Epithelial cell of proximal tubule (primary cell): ENCODE measurements at places on chromosomes 5 and 9. TPM values are rescaled to one million over a fixed set of nuclear protein-coding genes. Genes with fewer than 3 reads are reported as not detected.

- DNase-seq: no peak
Observed at GRCh38 chr5:123966781-123967180, 454.8 kb downstream of the CSNK1G3 start.

- DNase-seq: no peak
Observed at GRCh38 chr5:36878392-36879082, 2.0 kb downstream of the NIPBL start.

DNA sequence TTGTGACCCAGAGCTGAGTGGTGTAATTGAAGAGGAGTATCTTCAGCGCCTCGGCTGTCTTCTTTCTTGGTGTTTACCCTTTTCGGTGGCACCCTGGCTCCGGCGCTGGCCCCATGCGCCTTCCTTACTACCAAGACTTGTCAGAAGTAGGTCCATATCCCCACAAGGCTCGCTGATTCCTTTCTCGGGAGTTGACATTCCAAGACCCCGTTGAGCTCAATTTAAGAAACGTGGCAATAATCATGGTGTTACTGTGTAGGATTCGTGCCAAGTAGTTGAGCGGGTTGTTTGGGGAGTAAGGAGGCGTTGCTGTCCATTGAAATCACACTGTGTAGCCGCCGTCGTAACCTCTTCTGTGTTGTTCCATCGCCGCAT, 795 bp downstream of the NDUFAF2 start:
- DNase-seq: peak; percentile 18

DNA sequence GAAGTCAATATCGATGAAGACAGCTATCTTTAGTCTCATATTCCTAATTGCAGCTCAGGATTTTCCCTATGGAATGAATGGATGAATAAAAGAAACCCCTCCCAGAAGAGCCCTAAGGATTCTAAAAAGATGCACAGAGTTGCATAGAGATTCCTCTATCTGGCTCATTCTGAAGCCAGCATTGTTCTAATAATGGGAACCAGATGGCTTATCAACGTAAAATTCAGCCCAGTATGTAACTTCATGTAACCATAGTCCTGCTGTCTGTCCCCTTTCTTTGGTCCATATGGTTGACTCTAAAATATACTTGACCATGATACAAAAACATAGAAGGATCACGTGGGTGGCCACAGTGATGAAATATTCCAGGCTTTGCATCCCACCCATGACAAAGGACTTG, 508.6 kb downstream of the RASEF start:
- DNase-seq: no peak

The SLC46A2 gene
- total RNA-seq: not detected in 2 replicates

- no peak for DNase-seq
Observed at GRCh38 chr9:118533101-118533500, 828.9 kb downstream of the TLR4 start.

DNA sequence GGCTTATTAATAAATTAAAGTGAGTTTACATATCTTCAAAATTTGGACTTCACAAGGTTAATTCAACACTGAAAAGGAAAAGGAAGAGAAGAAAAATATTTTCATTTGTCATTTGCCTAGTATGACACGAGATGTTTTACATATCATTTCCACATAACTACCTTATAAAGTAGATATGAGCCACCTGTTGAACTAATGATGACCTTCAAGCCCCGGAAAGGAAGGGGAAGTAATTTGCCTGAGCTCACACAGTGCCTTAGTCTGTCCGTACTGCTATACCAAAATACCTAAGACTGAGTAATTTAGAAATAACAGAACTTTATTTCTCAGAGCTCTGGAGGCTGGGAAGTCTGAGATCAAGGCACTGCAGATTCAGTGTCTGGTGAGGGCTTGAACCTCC, 17.9 kb downstream of the CMYA5 start:
- no peak for DNase-seq

DNA sequence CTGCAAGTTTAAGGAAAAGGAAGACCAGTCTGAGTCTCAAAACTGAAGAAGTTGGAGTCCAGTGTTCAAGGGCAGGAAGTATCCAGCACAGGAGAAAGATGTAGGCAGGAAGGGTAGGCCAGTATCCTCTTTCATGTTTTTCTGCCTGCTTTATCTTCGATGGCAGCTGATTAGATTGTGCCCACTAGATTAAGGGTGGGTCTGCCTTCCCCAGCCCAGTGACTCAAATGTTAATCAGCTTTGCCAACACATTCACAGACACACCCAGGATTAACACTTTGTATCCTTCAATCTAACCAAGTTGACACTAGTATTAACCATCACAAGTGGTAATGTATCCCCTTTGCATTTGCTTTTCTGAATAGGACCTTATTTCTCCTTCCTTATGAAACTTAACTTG, 535.9 kb upstream of the FTMT start:
- DNase-seq: no peak

The PCDHA12 gene
- total RNA-seq: not detected in 2 replicates

DNA sequence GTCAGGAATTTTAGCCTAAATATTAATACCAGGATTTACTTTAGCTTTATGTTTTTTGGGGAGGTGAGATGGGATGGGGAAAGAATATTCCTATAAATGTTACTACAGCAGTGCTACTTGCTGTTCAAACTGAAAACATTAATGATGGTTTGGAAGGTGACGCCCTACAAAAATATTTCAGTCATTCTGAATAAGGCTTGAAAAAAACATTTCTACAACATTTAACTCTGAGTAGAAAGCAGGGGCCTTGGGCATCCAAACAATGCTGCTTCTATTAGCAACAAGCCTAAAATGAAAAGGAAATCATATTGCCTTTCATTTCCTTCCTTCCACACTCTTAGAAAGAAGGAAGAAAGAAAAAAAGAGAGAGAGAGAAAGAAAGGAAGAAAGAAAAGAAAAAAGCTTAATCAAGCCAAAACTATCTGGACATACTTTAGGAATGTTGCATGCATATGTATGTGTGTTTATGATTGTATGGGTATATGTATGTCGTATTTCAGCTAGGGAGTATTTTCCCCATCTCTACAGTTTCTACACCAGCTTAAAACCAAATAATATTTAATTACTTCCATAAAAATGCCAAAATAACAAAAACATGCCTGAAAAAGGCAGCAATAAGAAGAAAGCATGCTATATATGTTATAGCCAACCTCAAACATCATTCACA, 16.3 kb upstream of the DAB2 start:
- no peak for DNase-seq

GRCh38 chr9:97386733-97387503, 25.0 kb upstream of the TDRD7 start:
- DNase-seq: no peak

- DNase-seq: no peak
Observed at GRCh38 chr5:175695161-175696126, 37.6 kb downstream of the HRH2 start.

GRCh38 chr5:137332296-137332695, 166.8 kb downstream of the SPOCK1 start:
- DNase-seq: no peak

GRCh38 chr9:98909935-98910334, 33.8 kb upstream of the COL15A1 start:
- peak; percentile 25 for DNase-seq

DNA sequence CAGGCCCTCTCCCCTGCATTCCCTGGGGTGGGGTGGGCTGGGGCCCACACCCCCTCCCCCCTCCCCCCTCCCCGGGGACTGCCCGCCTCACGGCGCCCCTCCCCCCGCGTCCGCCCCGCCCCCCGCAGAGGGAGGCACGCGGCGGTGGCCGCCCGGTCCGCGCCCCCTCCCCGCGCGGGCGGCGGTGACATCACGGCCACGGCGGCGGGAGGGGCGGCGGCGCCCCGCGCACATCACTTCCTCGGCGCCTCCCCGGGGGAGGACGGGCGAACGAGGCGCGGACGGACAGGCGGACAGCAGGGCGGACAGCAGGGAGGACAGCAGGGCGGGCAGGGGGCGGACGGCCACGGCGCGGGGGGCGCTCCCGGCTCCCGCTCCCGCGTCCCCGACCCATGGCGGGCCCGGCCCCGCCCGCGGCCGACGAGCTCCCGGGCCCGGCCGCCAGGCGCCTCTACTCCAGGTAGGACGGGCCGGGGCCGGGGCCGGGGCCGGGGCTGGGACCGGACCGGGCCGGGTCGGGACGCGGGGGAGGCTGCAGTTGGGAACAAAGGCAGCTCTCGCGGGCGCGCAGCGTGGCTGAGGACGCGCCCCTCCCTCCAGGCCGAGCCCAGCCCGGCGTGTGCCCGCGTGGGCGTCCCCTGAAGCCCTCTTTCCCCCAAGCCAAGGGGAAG, at the start of gene GPSM1:
TSS of gene GPSM1 (plus strand) at position 236 of the 671 bp plus-strand sequence. CDS start at position 393, 157 bp downstream.
- DNase-seq: no peak

The UGCG gene
- 231 and 288 TPM in 2 replicates for total RNA-seq

- DNase-seq: no peak
Observed at GRCh38 chr9:137296670-137297664, 5.1 kb downstream of the NRARP start.

The CTNND2 gene
- 0.12 TPM in 1 of 2 replicates, not detected in the other for total RNA-seq

- no peak for DNase-seq
Observed at GRCh38 chr9:128629852-128630545, 26.6 kb downstream of the DYNC2I2 start.

DNA sequence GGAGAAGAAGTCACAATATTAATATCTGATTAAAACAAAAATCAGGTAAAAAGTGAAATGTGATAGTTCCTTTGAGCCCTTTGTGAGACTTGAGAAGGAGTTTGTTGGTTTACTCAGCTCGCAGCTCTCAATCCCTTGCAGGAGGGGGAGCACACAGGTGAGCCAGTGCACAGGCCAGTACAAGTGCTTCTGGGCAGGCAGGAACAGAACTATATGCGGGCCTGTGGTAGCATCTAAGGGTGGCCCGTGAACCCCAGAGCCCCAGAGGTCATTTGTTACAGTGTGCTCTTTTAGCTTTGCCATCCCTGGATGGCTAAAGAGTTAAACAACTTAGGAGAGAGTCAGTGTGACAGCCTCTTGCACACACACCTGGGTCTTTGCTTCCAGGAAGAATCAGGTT, 215.3 kb upstream of the EDIL3 start:
- DNase-seq: no peak

DNA sequence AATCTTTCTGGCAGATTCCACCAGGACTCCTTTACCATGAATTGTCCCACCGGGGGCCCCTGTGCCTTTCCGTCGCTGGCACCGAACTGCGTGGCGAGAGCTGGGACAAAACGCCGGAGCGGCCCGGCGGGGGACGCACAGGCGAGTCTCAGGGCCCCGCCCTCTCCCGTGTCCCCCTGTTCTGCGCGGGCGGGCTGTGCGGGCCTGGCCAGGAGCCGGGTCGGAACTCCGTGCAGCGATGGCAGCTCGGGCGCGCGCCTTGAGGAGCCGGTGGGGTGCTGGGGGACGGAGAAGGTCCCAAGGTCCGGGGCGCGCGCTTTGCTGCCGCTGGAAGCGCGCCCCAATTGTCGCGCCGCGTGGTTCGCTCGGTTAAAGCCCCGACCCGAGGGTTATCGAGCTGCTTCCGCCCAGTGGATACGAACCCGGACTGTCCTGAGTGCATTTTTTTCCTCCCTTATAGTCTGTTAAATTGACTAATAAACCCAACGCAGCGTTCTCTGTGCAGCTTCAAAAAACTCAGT, 125.3 kb downstream of the TMEM174 start:
- DNase-seq: no peak

DNA sequence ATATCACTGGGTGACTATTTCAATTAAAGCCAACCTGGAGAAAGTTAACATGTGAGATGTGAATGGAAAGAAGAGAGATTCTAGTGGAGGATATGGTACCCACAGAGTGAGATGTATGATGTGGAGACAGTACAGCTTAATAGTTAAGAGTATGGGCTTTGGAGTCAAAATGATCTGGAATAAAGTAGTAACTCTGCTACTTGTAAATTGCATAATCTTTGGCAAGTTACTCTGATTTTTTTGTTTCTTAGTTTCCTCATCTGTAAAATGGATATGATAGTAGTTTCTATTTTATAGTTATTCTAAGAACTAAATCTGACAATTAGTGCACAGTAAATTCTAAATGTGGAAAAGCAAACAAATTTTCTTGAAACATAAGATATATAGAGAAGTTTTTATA, 79.2 kb downstream of the ISOC1 start:
- DNase-seq: no peak

GRCh38 chr5:178854284-178854683, 5.5 kb upstream of the ZNF354B start:
- DNase-seq: no peak

GRCh38 chr9:106738109-106738508, 124.9 kb upstream of the ZNF462 start:
- no peak for DNase-seq

The ABO gene
- 0.65 and 2.5 TPM in 2 replicates for total RNA-seq

DNA sequence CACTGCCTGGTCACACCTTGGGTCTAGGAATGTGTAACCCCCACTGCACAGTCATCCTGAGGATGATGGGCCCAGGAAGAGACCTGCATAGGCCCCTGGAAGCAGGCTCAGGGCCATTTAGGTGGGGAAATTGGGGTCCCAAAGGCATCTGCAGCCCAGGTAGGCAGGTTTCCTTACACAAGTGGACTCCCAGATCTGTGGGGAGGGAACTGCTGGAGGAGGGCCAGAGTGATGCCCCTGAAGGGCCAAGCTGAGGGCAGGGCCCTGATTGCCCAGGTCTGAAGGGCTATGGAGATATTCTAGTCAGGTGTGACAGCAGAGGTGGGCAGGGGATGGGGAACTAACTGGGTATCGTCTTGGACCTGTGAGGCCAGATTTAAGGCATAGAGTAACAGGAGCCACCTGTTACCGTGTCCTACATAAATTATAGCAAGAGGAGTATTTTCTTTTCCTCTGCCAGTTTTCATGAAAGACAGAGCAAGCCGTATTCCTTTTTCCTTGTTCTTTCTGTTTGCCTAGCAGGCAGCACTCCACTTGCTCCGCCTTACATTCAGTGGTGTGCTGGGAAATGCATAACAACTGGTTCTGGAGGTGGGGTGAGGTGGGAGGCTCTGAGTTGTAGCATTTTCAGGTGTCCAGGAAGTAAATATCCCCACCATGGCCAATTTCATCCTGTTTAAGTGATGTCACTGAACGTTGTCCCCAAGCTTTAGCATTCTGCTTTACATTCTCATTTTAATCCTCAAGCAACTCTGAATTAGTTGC, 41.3 kb downstream of the PPARGC1B start:
- no peak for DNase-seq

DNA sequence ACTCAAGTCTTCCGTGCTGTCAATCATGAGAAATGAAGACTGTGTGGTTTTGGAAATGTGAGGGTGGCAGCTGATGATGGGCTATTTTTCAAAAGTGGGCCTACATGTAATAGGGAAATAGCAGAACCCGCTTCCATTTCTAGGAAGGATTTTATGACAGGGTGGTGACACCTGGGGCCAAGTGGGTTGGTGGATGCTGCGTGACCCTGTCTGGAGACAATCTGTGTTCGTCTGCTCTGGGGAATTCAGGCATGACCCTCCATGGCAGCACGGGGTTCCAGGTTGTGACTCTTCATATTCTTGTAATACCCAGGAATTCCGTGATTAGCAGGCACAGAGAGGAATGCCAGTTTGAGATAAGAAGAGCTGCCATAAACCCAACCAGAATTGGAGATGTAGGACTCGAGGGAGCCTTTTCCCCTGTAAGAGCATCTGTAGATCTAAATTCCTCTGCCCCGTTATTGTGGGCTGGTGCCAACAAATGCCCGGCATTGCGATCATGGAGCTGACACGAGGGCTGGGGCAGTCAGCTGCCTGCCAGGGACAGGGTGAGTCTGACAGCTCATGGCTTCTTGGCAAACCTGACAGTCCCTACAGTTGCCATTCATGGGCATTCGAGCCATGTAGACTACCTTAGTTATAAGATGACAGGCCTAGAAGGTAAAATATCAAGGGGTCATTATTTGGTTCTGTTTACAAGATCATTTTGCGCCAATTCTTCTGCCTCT, 279.7 kb downstream of the GADD45G start:
- no peak for DNase-seq

GRCh38 chr5:67518227-67518626, 321.6 kb upstream of the CD180 start:
- no peak for DNase-seq

The LRRC14B gene
- not detected in 2 replicates for total RNA-seq

- no peak for DNase-seq
Observed at GRCh38 chr5:133819977-133820471, 148.4 kb downstream of the C5orf15 start.
